Brain pericyte (primary cell): ENCODE measurements at places on chromosomes 7 and 10.

GRCh38 chr10:132541129-132541528 is 3.5 kb downstream of the INPP5A start:
- no peak for DNase-seq

GRCh38 chr7:3762146-3762831 is 461.2 kb downstream of the SDK1 start:
- DNase-seq, result no peak

DNA sequence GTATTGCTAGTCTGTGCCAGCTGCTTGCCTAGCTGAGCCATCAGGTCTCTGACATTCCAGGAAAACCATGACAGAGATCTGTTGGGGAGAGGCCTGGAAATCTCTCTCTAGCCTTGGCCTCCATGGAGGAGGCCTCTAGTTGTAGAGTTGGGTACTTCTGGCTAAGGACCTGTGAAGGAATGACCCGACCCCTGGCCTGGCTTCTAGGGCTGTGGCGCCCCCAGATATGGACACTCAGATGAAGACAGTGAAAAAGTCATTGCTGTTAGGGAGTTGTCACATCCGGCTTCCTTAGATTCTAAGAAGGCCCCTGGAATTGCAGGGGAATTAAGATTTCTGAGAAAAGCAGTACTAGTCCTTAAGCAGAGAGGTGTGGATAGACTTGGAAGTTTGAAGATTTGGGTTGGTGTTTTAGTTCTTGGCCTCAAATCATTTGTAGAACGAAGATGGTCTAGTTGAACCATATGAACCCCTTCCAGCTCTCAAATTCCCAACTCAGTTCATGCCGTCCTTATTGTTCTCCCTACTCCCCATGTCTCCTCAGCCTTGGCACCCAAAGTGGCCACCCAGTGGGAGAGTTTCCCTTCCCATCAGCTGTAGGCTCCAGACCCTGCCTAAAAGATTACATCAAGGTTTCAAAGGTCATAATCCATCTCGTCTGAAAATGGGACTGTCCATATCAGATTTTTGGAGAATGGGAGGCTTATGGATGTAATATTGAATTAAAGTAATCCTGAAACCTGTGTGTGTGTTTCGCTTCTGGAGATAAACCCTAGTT is 7.0 kb downstream of the HHEX start:
- no peak for DNase-seq

- no peak for DNase-seq
Observed at GRCh38 chr7:21256310-21256877, 171.5 kb upstream of the SP4 start.

- no peak for DNase-seq
Observed at GRCh38 chr7:36048902-36049240, 104.2 kb upstream of the EEPD1 start.

GRCh38 chr10:70492786-70493659 is 14.5 kb downstream of the PALD1 start:
- DNase-seq, result no peak

DNA sequence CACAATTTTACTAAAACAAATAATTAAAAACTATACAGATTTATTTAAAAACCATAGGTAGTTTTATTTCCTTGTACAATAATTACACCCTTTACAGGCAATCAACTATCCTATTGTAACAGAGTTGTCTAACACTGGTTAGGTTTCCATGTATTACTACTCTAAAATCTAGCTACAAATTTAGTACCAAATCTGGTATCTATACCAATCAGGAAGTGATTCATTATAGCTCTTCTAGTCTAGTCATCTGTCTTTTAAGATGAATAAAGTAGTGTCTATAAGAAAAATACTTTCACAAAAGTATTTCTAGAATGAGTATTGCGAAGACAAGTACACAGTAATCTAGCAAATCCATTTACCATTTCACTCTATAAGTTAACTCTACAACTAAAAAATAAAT is 16.9 kb downstream of the ZNF800 start:
- no peak for DNase-seq

GRCh38 chr7:30278376-30278775 is 6.0 kb upstream of the ZNRF2 start:
- no peak for DNase-seq

- no peak for DNase-seq
Observed at GRCh38 chr7:22731766-22732165, 4.8 kb downstream of the IL6 start.

DNA sequence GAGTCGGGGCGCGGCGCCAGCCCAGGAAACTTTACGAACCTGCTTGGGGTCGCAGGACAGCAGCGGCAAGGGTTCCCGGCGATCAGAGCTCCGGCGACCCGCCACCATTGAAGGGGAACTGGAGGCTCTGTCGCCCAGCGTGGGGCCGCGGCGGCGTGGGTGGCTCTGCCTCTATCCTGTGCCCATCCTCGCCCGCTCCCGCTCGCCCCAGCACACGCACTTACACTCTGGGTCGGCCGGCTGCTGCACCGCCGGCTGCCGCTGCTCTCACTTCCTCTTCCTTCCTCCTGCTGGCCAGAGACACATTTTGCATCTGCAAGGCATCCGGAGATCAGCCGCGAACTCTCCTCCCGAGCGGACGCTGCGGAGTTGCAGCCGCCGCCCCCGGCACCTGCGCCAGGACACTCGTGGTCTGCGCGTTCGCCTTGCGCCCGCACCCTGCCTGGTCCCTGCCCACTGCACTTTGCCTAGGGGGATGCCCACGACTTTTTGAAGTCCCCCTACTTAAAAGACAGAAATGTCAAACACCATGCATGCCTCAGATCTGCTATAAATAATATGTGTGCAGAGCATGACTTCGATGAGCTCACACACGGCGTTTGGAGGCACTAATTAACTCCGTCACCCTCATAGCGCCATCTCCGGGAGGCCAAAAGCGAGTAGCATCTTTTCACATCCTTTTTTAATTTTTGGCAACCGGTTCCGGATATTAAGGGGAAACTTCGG is at the start of gene ELMO1:
ELMO1 (minus strand) TSS at position 229 of the 726 bp plus-strand sequence. CDS start 106,174 bp downstream, outside the sequence.
- no peak for DNase-seq

DNA sequence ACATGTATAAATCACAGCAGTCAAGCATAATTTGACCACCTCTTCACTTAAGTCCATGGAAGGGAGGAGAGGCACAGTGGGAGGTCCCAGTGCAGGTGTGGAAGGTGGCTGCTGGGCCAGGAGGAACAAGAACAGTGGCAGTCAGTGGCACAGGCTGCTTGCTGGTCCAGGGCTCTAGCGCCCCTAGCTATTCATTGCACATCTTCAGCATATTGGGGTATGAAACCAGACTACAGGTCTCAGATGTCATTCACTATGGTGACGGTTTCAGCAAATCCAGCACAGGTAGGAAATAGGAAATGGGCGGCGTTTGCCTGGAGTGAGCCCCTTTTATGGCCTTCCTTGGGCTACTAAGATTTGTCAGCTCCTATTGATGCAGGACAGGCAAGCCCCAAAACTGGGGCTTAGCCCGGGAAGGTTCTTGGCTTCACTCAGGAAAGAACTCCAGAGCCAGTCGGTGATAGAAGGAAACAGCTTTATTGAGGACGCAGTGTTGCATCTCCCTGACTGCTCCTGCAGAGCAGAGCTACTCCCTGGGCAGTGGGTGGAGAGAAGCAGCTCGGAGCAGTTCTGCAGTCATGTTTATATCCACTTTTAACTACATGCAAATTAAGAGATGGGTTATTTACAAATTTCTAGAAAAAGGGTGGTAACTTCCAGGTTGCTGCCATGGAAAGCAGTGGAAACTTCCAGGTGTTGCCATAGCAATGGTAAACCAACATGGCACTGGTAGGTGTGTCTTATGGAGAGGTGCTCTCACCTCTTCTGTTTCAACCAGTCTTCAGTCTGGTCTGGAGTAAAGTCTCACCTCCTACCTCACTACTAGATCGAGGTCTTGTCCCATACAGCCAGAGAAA is 608.8 kb downstream of the PARD3 start:
- no peak for DNase-seq

DNA sequence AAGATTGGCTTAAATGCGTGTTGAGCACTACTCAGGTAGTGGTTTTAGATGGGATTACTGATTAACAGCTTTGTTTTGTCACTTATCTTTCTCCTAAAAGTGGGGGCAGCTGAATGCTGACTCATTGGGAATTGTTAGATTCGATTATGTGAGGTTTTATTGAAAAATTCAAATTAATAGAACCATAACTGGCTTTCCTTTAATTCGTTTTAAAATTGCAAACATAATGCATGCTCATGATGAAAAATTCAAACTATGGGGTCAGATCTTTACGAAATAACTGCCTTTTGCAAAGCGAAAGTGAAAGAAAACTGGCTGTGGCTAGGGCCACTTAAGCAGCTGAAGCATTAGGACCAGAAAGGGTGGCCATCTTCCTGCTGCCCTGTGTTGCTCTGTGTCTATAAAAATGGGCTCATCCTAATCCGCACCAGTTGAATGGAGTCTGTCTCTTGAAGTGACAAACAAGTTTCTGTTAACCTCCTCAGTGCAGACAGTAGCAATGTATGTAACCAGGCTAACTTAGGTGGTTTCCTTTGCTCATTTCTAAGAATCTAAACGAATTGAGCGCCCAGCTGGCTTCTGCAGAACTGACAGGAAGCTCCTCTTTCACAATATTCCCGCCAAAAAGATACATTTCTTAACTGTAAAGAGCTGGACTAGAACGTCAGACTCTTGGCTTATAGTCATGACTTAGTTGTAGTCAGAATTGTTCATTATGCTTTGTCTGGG is 27.8 kb downstream of the DENND10 start:
- no peak for DNase-seq

DNA sequence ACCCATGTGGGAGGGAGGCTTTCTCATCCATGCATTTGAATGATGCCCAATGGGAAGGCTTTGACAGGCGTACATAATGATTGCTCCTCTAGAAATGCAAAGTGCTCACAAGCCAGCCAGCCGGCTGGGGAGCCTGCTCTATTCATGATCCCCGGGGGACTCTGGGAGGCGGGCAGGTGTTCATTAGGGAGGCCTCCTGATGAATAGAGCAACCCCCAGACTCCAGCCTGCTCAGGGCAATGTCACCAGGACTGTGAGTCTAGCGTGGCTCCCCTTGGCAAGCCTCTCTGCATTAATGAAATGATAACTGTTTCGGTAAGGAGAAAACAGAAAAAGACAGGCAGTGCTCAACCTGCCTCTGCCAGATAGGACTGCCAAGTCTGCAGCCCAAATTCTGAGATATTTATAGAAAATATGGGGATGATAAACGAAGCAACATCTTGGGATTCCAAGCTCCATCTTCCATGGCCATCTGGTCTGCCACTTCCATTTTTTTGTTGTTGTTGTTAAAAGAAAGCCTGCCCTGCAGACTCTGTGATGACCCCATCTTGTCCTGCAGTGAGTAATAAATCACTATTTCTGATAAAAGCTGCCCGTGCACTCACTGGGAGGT is 236.4 kb downstream of the PRPF18 start:
- no peak for DNase-seq

- DNase-seq, result no peak
Observed at GRCh38 chr10:123681285-123681684, 15.1 kb downstream of the GPR26 start.

- peak; percentile 65 for DNase-seq
Observed at GRCh38 chr7:41943094-41943577, 240.2 kb upstream of the INHBA start.

- DNase-seq, result no peak
Observed at GRCh38 chr7:44814919-44815318, 18.4 kb downstream of the PPIA start.

GRCh38 chr7:34430456-34430855 is 227.6 kb upstream of the NPSR1 start:
- no peak for DNase-seq

GRCh38 chr10:95397747-95398146 is 106.9 kb upstream of the PDLIM1 start:
- DNase-seq, result no peak

DNA sequence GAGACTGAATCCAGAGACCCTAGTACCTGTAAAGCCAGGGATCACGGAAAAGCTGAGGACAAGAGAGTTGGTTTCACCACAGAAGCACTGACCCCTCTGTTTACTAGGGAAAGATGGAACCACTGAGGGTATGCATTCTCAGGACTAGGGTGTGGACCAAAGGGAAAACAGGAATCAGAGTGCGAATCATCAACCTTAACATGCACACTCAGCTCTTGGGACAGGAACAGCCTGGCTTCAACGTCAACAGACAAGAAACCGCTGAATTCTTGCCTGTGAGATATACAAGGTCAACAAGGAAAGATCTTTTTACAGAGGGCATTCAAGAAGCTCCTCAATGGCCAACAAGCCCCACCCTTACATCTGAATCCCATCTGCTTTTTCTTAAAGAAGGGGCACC is 14.9 kb downstream of the TNRC18 start:
- DNase-seq, result no peak

DNA sequence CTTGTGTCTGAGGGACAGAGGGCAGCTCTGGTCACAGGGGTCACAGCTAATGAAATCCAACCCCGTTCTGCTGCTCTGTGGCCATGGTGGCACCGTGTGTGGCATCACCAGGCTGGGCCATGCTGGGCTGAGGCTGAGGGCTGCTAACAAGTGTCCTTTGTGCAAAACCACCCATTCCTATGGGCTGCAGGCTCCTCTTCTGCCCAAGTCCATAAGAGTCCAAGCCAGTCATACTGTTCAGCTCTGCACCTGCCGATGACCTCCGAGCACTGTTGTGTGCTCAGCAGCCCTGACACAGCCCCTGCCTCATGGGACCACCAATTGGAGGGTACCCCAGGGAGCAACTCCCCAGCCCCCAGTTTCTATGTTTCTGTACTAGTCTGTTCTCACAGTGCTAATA is 133.1 kb downstream of the WDR11 start:
- DNase-seq, result no peak

GRCh38 chr7:96727534-96728088 is 18.0 kb upstream of the SEM1 start:
- DNase-seq, result no peak

- no peak for DNase-seq
Observed at GRCh38 chr7:920351-921070, 34.0 kb downstream of the ADAP1 start.

DNA sequence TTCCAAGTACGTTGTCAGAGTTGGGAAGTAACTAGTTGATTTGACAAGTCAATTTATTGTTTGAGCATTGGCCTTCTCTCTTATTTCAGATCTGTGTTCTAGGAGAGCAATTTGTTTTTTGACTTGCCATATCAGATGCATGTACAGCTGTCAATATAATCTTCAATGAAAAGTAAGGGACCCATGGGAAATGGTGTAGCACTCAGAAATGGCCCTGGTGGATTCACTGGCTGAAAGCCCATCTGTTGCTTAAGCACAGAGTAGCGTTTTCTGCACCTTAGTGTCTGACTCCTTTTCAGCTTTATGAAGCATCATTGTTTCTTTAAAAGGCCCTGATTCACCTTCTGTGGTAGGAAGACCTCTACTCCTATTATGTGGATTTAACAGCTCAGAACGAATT is 10.2 kb downstream of the GARS1 start:
- DNase-seq, result no peak

DNA sequence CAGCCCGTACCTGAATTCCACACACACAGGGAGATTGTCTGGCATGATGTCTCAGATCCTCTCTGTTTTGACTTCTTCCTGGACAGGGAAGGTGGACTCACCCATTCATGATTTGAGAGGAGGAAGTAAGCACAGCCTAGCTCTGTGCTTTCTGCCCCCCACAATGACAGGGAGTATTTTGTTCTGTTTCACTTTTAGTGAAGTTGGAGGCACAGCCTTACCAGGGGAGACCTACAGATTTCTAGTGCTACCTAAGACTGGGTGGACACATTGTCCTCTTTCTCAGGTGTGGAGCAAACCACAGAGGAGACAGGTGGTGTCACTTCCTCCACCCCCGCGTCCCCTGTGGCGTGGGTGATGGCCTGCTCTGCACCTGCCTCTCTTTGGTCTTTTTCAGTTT is 408.6 kb upstream of the PFKP start:
- DNase-seq, result no peak

GRCh38 chr7:30175180-30175579 is 40.4 kb downstream of the MTURN start:
- no peak for DNase-seq
